ENCODE measurements at places on chromosomes 4 and X.

GRCh38 chr4:38949411-38950051, 81.9 kb downstream of the FAM114A1 start:
- DNase-seq: no peak

GRCh38 chr4:24164054-24164693, 274.3 kb upstream of the PPARGC1A start:
- no peak for DNase-seq

DNA sequence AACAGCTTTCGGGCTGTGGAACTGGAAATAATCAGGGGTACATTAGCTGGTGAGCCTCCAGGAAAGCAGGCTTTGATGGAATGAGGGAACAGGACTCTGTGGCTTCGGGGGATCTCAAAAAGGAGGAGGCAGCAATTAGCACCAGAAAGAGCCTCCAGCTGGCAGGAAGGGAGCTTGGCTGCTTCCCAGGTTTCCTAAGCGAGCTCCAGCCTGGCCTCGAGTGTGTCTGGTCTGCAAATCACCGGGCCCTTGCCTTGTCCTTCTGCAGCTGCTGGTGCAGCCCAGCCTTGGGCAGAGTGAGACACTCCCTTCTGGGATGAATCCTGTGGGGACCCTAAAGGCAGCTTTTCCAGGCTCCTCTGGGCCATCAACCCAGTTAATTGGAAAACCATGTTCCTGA, 10.7 kb upstream of the PDHA1 start:
- DNase-seq: no peak

- no peak for DNase-seq
Measured at GRCh38 chrX:54043541-54044125, 640 bp downstream of the PHF8 start.

DNA sequence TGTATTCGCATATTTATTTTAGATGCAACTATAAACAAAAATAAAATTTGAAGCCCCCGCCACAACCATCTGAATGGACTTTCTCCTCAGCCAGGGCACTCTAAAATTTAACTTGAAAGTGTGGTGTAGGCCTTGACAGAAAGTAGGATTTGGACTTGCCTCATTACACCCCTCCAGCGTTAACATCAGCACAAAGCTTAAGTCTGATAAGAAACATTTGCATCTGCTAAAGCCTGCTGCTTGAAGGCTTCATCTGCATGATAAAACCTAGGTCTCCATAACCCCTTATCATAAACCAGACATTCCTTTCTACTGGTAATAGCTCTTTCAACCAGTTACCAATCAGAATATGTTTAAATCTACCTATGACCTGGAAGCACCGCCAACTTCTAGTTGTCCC, 1046.5 kb downstream of the FAT4 start:
- no peak for DNase-seq

GRCh38 chrX:124426288-124427169, 80.2 kb downstream of the SH2D1A start:
- DNase-seq: no peak

DNA sequence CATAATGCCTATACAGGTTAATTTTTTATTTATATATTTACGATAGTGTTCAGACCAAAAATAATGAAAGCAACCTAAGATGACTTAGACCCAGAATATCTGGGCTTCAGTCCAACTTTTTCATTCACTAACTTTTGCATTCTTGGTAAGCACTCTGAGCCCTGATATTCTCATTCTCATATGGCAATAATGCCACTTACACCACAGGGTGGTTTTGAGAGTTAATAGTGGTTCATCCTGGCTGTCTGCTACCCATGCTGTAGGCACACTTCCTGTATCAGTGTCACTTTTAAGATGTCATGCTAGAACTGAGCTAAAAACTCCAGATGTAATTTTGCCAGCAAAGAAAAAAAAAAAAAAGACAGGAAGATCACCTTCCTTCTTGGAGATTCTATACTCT, 508.7 kb upstream of the FMR1 start:
- no peak for DNase-seq

DNA sequence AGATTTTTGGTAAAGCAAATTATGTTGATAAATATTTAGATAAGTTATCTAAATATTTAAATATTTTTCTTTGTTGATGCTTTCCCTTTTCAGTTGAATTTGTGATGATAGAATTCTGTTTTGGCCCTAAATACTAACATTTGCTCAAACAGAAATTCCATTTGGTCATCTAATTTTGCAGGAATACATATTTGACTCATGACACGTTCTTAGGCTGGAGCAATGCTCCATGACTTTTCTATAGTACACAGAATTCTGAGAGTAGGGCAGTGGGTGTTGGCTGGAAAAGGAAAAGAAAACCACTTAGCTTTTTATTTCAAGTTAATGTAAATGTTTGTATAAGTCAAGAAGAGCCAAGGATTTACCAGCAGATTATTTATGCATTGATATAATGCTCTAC, 58.6 kb upstream of the GK2 start:
- DNase-seq: no peak

DNA sequence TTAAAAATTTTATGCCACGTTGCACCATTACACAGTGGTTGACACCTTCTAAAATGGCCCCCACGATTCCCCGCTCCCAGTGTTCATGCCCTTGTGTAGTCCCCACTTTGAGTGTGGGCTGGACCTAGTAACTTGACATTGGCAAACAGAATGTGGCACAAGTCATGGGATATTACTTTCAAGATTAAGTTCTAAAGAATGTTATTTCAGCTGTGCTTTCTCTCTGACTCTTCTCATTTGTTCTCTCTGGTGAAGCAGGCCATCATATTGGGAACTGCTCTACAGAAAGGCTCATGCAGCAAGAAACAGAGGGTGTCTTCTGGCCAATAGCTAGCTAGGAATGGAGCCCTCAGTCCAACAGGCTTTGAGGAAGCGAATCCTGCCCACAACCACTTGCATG, 67.1 kb downstream of the ATXN3L start:
- no peak for DNase-seq

DNA sequence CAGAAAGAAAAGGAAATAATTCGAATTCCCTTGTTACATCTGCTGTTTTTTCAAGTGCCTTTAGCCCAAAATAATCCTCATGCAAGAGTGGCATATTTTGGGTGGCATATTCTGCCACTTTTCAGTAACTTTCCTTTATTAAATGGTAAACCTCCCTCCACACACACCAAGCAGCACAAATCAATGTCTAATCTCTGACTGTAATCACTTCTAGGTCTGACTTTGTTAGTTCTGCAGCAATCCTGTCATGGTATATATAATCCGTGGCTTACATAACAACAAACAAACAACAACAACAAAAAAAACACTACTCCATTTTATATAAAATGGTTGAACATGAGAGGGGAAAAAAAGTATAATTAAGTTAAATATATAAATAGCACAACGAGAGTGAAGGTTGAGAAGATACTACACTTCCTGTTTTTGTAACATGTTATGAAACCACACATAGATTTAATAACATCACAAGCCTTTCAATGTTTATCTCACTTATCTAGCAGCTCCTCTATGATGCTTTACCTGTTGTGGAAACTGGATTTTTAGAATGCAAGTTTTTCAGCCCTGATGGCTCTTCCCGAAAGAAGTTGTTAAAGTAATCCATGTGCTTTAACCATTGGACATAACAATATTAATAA, 715.4 kb downstream of the GRXCR1 start:
- no peak for DNase-seq

DNA sequence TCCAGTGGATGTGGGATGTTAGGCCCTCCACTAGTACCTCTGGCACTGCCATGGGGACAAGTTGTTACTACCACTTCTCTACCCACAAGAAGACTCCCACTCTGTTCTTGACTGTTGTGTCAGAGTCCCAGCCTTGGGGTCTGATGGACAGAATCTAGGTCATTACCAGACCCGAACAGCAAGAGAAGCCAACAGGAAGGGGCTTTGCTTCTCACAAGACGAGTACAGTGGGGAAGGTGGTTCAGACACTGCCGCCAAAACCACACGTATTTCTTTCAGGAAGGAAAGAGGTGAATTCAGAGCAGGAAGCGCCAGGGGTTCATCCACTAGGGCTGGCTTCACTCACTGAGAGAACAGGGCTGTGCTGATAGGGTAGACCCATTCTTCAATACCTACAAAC, 161.3 kb upstream of the KIT start:
- DNase-seq: no peak

GRCh38 chr4:100982345-100982744, 365.0 kb downstream of the PPP3CA start:
- no peak for DNase-seq

- no peak for DNase-seq
Measured at GRCh38 chr4:124970011-124970410, 257.5 kb upstream of the ANKRD50 start.

DNA sequence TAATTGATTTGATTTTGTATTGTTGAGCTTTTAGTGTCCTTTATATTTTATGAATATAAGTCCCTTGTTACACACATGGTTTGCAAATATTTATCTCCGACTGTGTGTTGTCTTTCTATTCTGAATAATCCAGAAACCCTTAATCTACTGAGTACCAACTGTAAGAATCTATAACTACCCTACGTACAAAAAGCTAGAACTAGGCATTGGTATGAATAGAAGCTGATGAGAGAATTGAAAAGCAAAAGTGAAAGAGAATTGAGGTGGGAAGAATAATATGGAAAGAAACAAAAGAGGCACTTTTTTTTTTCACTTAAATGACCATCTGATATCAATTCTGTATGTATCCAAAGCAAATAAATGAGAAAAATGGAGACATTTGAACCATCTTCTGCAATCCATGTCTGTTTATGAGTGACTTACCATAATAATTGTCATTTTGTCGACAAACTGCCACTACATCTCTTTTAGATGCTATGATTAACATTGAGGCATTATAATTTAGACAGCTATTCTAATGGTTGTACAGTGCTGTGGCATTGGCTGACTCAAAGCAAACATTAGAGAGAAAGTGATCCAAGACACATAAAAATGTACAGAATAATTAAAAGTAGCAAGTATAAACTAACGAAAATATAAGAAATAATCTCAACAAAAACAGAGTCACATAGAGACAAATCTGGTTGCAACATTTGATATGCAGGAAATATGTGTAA, 1516.6 kb upstream of the AGA start:
- no peak for DNase-seq

GRCh38 chr4:159178151-159178546, 75.3 kb downstream of the RAPGEF2 start:
- DNase-seq: no peak

GRCh38 chr4:10099499-10100325, 16.9 kb downstream of the WDR1 start:
- DNase-seq: no peak

- peak; percentile 34 for DNase-seq
Measured at GRCh38 chr4:70705183-70706043, 16.4 kb upstream of the RUFY3 start.

DNA sequence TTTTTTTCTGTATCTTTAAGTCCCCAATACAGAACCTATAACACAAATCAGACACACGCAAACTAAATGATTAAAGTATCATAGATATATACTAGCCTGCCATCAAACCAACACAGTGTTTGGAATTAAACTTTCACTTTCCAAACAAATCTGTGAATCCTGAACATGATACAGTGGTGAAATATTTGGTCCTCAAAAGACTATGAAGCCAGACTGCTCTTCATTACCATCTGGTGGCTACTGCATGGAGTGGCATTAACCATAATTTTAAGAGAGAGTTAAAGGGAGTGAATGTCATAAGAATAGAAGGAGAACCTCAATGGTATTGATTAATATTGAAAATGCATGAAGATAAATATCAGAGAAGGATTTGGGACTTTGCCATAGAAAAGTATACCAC, 9.2 kb upstream of the GABRA4 start:
- DNase-seq: no peak

GRCh38 chr4:87953826-87954225, 21.7 kb upstream of the SPP1 start:
- no peak for DNase-seq

GRCh38 chr4:113020966-113021365, 28.5 kb upstream of the ANK2 start:
- DNase-seq: peak; percentile 8

DNA sequence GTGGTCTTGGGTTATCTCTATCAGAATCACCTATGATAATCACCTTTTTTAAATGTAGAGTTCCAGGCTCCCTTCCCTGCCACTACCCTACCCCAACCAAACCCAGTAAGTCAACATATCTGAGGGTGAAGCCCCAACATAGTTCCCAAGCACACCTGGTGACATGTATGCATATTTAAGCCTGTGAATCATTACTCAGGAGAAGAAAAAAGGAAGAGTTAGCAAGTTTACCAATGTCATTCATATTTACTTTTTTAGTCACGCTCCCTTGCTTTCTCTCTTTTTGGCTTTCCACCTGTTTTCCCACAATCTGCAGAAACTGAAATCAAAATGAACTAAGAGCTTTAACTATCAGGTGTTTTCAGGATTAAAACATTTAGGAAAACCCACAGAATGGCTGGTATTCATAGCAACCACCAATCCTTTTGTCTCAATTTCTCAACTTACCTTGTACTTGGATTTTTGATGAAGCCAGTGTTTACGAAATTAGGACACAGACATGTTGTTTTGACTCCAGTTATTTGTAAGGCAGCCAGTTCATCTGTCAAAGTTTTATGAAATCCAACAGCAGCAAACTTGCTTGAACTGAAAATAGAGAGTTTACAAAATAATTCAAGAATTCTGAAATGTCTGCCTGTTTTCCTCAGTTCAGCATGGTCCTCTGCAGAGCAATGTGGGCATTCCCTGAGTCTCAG, 34.0 kb downstream of the HSD17B11 start:
- DNase-seq: no peak

- no peak for DNase-seq
Measured at GRCh38 chr4:189178125-189178746, 762.4 kb upstream of the FRG1 start.

GRCh38 chr4:6236816-6237390, 32.7 kb upstream of the WFS1 start:
- no peak for DNase-seq

DNA sequence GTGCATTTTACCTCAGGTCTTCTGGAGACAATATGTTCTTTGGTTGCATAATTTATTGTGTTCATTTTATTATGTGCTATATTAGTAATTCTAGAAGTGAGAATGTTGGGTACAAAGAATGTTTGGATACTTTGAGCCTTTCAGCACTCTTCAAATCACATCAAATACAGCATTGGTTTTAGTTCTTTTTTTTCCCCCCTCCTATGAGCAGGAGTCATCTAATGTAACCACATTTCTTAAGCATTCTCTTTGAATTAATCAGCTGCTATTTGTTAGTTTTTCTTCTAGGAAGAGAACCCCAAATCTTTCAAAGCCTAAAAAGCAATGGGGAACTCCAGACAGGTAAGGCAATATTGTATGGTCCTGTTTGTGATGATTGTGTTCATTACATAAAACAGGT, 46.7 kb downstream of the ARL9 start:
- DNase-seq: no peak

DNA sequence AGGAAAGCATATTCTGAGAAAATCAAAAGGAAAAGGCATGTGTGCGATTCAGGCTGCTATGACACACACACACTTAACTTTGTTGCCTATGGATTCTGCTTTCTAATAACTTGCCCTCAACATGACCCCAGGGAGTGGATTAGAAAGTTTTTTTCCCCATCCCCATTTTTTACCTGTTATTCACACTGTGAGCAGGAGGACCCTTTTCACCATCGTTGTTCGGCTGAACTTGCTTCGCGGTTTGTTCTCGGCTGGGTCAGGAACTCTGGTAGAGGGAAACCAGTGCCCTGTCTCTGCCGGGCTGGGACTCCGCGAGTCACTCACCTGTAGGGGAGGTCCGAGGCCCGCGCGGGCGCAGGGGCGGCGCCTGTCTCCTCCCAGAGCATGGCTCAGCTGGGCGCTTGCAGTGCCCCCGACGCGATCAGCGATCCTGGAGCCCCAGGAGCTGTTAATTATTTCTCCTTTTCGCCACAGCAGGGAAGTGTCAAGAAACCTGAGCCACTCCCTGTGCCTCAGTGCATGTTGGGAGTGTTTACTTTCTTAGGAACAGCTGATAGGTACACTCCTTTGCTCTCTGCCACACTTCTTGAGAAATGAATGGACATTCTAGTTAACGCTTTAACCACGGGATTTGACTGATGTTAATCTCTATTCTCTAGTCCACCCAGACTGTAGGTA, at the start of gene RASSF6:
Gene RASSF6, minus strand, starts transcription at position 322 of the 678 bp plus-strand sequence. CDS start 8,641 bp downstream, outside the sequence.
- DNase-seq: no peak

Measured in NCI-H446 treated with DMSO at 0.1 percent for 48 hours (cell line).